ENCODE measurements at places on chromosomes 4 and X. TPM values are rescaled to one million over a fixed set of nuclear protein-coding genes. Genes with fewer than 3 reads are reported as not detected.

GRCh38 chrX:136781180-136781797 lies 557 bp upstream of the ARHGEF6 start:
- no peak for DNase-seq

DNA sequence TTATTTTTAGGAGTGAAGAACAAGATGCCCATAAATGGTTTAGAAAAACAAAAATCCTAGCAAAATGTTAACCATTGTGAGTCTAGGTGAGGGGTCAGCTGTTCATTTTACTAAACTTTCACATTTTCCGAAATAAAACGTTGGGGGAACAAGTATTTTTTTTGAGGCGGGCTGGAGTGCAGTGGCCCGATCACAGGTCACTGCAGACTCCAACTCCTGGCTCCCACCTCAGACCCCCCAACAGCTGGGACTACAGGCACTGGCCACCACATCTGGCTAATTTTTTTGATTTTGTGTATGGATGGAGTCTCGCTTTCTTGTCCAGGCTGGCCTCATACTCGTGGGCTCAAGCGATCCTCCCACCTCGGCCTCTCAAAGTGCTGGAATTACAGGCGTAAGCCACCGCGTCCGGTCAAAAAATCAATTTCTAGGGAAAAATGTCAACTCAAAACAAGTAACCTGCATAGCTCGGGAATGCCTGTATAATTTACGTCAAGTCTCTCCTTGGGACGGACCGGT lies 742 bp upstream of the TAF1 start:
- no peak for DNase-seq

DNA sequence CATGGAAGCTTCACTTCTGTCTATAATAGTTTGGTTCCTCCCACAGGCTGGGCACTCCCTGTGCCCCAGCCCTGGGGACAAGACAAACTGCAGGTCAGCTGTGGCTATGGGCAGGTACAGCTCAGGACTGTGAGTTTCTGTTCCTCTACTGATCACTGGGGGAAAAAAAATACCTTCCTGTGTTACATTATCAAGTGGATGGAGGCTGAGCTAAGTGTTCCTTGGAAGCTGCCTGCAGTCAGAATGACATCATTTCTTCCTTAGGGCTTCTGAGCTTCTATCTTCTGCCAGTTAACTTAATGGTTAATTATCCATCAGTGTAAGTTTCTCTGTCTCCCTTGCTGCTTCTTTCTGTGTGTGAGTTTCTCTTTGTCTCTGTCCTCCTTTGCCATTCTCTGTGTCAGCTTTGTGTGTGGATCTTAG lies 4.6 kb downstream of the RAB33A start:
- no peak for DNase-seq

TRAM1L1 gene
- total RNA-seq: 0.77 TPM

TBC1D8B gene
- total RNA-seq: 2.6 TPM

GRCh38 chrX:118558926-118559325 lies 63.3 kb downstream of the DOCK11 start:
- DNase-seq: no peak

GASK1B gene
- total RNA-seq: 107 TPM

LDB2 gene
- 30.3 TPM for total RNA-seq

GPRIN3 gene
- total RNA-seq: 12.1 TPM

- DNase-seq: no peak
Measured at GRCh38 chr4:12459126-12459525, 1025.0 kb downstream of the RAB28 start.

Data from heart right ventricle (tissue), 16 donors.